Anterior cingulate cortex (tissue), 58 donors: ENCODE measurements at places on chromosomes 4 and X.

DNA sequence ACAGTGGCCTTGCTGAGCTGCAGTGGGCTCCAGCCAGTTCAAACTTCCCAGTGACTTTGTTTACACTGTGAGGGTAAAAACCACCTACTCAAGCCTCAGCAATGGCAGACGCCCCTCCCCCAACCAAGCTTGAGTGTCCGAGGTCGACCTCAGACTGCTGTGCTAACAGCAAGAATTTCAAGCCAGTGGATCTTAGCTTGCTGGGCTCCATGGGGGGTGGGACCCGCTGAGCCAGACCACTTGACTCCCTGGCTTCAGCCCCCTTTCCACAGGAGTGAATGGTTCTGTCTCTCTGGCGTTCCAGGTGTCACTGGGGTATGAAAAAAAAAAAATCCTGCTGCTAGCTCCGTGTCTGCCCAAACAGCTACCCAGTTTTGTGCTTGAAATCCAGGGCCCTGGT, 168.9 kb upstream of the INTU start:
- no peak for DNase-seq

DNA sequence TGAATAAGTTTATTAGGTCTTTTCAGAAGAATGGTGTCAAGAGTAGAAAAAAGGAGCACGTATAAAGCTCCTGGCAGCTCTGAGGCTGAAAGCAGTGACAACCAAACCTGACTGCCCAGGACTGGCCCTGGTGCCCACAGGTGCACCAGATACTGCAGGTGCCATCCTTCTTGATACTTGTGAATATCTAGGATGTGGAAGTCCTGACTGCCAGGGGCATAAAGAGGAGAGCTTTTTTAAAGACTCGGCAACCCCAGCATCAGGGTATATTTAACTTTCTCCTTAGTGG, 60.7 kb downstream of the TMEM150C start:
- no peak for DNase-seq

DNA sequence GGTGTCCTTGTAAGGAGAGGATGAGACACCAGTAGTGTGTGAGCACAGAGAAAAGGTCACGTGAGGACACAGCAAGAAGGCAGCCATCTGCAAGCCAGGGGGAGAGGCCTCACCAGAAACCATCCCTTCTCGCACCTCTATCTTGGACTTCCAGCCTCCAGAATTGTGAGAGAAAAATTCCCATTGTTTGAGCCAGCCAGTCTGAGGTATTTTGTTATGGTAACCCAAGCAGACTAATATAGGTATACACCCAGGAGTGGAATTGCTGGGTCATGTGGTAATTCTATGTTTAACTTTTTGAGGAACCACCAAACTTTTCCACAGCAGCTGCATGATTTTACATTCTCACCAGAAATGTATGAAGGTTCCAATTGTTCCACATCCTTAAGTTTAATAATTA, 25.6 kb downstream of the ZDHHC9 start:
- DNase-seq: no peak

- no peak for DNase-seq
Observed at GRCh38 chr4:40455340-40455902, 120.3 kb downstream of the CHRNA9 start.

DNA sequence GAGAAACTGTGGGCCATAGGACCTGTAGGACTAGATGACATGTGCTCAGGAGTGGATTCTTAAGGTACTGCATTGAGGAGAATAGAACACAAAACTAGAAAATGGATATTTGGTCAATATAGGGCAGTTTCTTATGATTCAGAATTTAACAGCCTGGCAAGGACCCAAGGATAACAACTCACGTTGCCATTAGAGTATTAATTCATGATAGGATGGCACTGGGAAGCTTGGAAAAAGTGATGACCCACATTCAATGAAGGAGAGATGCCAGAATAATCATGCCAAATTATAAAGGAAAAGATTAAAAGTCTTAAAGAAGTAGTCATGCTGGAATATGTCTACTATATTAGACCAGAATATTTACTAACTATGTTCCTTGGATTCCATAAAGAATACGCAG, 594.5 kb downstream of the ANKRD50 start:
- DNase-seq: no peak
